ENCODE measurements at places on chromosomes 1 and 21.

DNA sequence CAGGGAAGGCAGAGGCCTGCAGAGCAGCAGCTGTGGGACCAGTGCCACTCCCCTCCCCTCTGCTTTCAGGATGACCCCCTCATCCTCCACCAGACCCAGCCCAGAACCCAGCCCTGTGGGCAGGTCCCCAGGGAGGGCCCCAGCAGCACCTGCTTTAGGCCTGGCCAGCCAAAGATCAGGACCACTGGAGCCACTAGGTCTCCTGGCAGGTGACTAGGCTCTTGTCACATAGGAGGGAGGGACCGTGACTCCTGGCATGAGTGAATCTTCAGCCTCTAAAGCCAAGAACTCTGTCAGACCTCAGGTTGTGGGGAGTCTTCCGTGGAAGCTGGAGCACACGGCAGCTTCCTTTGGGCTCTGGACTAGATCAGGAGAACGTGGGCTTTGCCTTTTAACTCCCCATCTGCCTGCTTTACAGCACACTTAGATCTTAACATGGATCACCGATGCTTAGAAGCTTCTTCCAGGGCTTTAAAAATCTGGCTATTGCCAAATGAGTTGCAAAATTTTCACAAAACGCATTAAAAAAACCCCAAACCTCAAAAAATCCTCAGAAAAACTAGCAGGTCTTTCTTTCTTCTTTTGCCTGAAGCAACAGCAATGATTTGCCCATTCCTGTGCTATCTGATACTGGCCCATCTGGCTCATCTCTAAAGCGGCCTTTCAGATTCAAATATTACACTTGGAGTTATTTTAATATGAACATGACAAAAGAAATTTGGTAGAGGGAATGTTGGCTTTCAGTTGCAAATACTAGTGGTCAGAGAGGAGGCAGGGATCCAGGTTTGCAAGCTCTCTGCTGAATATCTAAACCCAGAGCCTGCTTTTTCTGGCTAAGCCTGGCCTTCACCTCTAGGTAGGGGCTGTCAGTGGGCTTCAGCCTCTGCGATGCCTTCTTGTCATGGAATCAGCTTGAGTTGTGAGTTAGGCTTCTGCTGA is 235.2 kb downstream of the SDCCAG8 start:
- DNase-seq: no peak

DNA sequence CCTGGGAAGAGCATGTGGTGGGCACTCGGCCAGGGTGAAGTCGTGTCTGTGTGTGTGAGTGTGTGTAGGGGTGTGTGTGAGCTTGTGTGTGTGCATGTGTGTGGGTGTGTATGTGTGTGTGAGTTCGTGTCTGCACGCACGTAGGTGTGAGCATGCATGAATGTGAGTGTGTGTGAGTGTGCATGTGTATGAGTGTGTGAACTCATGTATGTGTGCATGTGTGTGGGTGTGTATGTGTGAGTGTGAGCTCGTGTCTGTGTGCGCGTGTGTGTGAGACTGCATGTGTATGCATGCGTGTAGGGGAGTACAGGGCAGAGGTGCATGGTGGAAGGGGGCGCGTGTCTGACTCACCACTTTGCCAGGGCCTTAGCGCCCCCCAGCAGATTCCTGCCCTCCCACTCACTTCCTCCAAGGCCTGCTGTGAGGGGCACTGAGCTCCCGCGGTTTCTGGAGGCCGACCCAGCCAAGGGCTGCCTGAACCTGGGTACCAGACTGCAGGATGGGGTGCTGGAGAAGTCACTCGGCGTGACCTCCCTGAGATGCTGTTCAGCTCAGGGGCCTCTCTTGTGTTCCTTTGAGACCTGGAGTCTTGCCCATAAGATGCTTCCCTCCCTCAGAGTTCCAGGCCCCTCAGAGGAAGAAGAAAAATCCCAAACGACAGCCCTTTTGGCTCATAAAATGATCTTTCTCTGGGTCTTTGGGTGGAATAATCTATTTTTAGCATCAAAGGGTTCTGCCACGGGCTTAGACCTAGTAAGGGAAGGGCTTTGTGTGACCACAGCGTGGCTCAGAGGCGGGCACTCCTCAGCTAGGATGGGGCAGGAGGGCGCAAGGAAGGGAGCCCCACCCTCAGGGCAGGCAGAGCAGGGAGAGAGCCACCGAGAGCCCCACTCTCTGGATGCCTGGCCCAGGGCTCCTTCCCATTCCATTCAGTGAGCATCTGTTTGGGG is 41.1 kb upstream of the RUNX3 start:
- no peak for DNase-seq

DNA sequence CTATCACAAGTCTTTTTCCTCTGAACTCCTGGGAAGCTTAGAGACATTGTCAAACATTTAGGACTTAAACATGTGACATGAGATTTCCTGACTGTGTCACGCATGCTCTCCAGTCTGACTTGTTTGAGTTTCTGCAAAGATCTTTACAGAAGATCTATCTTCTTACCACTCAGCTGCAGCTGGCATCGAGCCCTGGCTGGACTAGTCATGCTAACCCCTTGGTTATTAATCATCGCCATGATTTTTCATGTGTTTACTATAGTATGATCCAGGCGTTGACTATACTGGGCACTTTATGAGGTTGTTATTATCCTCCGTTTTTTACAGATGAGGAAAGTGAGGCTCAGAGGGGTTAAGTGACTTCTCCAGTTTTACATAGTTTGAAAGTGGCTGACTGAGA is 18.1 kb upstream of the IRF2BP2 start:
- no peak for DNase-seq

- no peak for DNase-seq
Observed at GRCh38 chr1:13588946-13589796, 5.5 kb downstream of the PDPN start.

All from renal cortical epithelial cell (primary cell).